PC-3 (cell line): ENCODE measurements at places on chromosomes 5 and 9.

- H3K27me3 ChIP-seq = no peaks in the 10 kb centered on the region
- no peak overlapping the region for H3K27ac ChIP-seq
- H3K4me3 ChIP-seq = no peak overlapping the region
Observed at GRCh38 chr5:81708889-81709288, 42.0 kb downstream of the SSBP2 start.

DNA sequence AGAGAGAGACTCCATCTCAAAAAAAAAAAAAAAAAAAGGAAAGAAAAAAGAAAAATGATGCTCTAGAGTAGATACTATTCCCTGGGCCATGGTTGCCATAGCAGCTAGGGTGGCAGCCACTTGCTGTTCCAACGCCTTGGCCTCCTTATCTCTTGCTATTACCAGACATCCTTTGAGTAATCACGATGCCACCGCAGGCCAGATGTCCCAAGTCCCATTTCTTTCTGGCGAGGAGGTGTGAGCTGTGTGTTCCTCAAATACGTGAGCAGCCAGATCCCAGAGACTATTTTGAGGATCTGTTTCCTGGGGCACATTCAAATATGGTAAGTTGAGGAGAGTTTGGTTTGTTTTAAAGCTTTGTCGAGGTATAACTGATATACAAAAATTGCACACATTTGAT is 23.4 kb upstream of the GFPT2 start:
- no peaks in the 10 kb centered on the region for H3K36me3 ChIP-seq
- no peak for DNase-seq
- no peaks in the 10 kb centered on the region for H3K4me1 ChIP-seq
- no peaks in the 10 kb centered on the region for H3K27me3 ChIP-seq
- H3K27ac ChIP-seq = no peak overlapping the region

DNA sequence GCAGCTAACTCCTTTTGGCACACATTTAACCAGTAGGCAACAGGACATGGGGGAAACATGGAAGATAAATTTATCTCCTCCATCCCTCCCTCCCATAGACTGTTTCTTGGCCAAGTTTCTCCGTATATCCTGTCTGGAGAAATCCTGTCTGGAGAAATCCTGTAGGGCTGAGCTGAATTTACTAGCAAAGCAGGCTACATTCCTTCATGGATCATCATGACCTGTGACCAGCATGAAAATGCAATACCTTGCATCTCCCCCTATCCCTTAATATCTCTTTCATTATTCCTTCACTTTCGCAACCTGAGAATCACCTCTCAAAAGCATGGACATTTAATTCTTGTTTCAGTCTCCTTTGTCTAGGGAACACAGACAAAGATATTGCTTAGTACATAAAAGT is 379.1 kb downstream of the PSAT1 start:
- H3K36me3 ChIP-seq = no peaks in the 10 kb centered on the region
- 0 out of 2 replicates have a peak, but pooled peaks cover 5% of the 10 kb centered on the region for H3K4me1 ChIP-seq
- no peak for DNase-seq
- no peaks in the 10 kb centered on the region for H3K27me3 ChIP-seq

DNA sequence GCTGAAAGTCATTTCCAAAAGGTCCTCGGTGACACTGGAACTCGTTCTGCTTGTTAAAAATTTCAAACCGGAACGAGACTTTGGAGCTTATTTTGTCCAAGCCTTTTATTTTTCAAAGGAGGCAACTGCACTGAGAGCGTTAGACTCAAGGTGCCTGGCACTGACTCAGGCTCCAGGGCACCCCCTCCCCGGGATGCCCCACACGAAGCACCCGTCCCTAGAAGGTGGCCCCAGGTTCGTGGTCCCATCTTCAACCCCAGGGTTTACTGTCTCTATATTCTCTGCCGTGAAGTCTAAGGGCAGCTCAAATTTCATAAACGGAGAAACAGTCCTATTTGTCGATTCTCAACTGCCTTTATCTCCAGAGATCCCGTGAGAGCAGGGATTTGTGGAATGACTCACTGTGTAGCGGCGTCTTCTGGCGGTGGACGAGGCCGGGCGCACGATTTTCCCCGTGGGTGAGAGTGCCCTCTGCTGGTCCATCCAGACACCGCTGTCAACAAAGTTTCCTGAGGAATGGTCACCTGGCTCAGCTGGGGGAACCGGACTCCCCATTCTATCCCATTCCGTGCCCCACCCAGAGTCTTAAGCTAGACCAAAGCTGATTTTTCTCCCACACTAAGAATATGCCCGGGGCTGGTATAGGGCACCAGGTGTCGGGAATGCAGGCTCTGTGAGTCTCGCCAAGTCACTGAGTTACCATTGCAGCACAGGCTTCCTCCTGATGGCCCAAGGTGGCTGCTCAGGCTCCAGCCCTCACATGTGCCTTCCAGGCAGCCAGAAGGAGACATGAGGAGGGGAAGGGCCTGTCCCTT is 27.1 kb upstream of the SLC6A19 start:
- H3K27me3 ChIP-seq = no peaks in the 10 kb centered on the region
- H3K4me3 ChIP-seq = peak overlapping the region; percentile 61
- no peaks in the 10 kb centered on the region for H3K36me3 ChIP-seq
- no peak overlapping the region for H3K27ac ChIP-seq
- DNase-seq = peak; percentile 95

- H3K36me3 ChIP-seq = no peaks in the 10 kb centered on the region
- no peak for DNase-seq
- no peaks in the 10 kb centered on the region for H3K27me3 ChIP-seq
- H3K4me1 ChIP-seq = no peaks in the 10 kb centered on the region
- no peak overlapping the region for H3K4me3 ChIP-seq
Observed at GRCh38 chr9:76023715-76024195, 133.3 kb downstream of the PCSK5 start.

GRCh38 chr5:89827359-89827758 is 582.2 kb downstream of the CETN3 start:
- no peak overlapping the region for H3K4me3 ChIP-seq
- DNase-seq = no peak
- no peaks in the 10 kb centered on the region for H3K27me3 ChIP-seq
- no peaks in the 10 kb centered on the region for H3K4me1 ChIP-seq
- H3K27ac ChIP-seq = no peak overlapping the region

- no peak overlapping the region for H3K27ac ChIP-seq
- H3K4me3 ChIP-seq = no peak overlapping the region
- H3K27me3 ChIP-seq = no peaks in the 10 kb centered on the region
- H3K4me1 ChIP-seq = peaks cover 12% of the 10 kb centered on the region; the same call in 1 of the 2 replicates
Observed at GRCh38 chr9:120927269-120928014, 846 bp upstream of the TRAF1 start.

- peak overlapping the region; percentile 85 for H3K27ac ChIP-seq
- no peak overlapping the region for H3K4me3 ChIP-seq
- H3K27me3 ChIP-seq = no peaks in the 10 kb centered on the region
- peaks cover 22% of the 10 kb centered on the region for H3K4me1 ChIP-seq
Observed at GRCh38 chr5:172881691-172882370, 47.8 kb downstream of the ERGIC1 start.

- H3K27ac ChIP-seq = peak overlapping the region; percentile 75
- H3K4me1 ChIP-seq = peaks cover 41% of the 10 kb centered on the region
- H3K4me3 ChIP-seq = peak overlapping the region; percentile 74
- no peaks in the 10 kb centered on the region for H3K36me3 ChIP-seq
- DNase-seq = no peak
Observed at GRCh38 chr9:73131461-73131860, 20.2 kb upstream of the ANXA1 start.

DNA sequence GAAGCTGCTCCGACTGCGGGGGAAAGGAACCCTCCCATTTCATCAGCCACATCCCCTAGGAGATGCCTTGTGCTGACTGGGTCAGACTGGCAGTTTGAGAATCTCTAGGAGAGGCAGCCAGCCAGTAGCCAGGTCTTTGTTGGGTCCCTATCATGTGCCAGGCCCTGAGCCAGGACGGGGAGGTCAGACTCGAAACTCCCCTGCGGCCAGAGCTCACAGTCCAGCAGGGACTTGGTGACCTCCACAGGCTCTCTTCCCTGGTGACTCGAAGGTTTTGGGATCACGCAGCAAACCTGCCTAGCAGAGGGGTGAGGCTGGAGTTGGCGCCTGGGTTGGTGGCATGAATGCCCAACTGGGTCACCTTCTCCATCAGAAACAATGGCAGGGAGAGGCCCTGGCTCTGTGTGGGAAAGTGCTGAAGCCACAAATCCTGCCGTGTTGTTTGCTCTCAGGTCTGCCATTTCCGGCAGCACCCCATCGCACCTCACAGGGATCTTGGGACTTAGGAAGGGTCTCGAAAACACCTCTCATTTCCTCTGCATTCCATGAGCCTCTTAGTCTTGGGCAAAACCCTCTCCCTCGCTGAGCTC is 14.4 kb upstream of the ORM1 start:
- no peak overlapping the region for H3K27ac ChIP-seq
- H3K36me3 ChIP-seq = no peaks in the 10 kb centered on the region
- no peak overlapping the region for H3K4me3 ChIP-seq
- H3K27me3 ChIP-seq = no peaks in the 10 kb centered on the region

DNA sequence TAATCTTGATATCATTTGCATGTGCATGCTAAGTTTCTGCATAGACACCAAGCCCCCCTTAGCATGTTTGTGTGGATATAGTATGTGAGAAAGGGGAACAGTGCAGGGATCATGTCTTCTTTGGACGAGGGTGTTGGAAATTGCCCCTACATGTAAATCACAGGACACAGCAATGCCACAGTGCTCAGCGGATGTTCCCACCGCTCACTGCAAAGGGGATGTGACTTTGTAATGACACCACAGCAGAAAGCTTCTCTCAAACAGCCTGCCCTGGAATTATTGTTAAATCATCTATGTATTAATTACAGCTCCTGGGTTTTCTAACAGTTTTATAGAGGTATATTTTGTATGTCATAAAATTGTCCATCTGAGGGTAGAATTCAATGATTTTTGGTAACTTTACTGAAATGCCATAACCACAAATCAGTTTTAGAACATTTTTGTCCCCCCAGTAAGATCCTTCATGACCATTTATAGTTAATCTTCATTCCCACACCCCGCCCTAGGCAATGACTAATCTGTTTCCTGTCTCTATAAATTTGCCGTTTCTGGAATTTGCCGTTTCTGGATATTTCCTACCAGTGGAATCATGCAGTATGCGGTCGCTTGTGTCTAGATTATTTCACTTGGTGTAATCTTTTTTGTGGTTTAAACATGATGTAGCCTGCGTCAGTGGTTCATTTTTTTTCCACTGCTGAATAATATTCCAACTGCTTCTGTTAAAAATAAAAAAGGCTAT is 648.5 kb upstream of the WWC1 start:
- no peaks in the 10 kb centered on the region for H3K36me3 ChIP-seq
- H3K27ac ChIP-seq = peak overlapping the region; percentile 59
- peak; percentile 76 for DNase-seq
- peaks cover 31% of the 10 kb centered on the region for H3K4me1 ChIP-seq
- no peak overlapping the region for H3K4me3 ChIP-seq
- H3K27me3 ChIP-seq = no peaks in the 10 kb centered on the region
